Jurkat, Clone E6-1 (cell line): ENCODE measurements at places on chromosomes 1 and 21.

GRCh38 chr1:85198864-85199263, 2.0 kb downstream of the SYDE2 start:
- no peak for DNase-seq

GRCh38 chr1:207619871-207620542, 24.9 kb upstream of the CR1L start:
- DNase-seq: peak; percentile 35

GRCh38 chr1:31643976-31644559, 608 bp downstream of the PEF1 start:
- DNase-seq: no peak

DNA sequence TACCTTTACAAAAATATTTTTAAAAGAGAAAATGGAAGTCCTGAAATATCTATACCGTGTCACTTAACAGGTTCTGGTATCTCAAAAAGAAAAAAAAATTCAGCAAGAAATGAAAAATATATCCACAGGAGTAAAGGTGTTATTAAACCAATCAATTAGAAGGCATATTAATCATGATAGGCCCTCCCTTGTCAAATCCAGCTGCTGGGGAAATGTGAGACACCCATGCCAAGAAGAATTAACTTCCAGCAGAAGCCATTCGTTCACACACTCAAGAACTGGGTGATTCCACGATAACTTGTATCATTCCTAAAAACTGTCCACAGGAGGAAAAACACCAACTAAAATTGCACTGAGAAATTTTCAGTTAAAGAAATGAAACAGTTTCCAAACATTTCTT, 57.6 kb downstream of the APP start:
- no peak for DNase-seq
